Activated naive CD4-positive, alpha-beta T cell (primary cell): ENCODE measurements at places on chromosomes 1 and 21.

DNA sequence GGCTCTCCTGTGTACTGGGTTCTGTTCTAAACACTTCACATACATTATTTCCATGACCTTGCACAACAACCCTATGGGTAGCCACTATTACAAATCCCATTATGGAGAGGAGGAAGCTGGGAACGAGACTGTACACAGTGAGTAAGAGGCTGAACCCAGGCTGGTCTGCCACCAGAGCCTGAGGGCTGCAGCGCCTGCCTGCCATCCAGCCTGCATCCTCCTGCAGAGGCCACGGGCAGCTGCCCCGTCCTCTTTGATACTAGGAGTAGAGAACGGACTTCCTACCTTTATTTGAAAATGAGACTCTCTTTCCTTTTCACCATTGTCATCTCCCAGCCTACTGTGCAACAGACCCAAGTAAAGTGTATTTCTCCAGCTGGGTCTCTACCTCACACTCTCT is 370.0 kb downstream of the HHAT start:
- no peak for DNase-seq

DNA sequence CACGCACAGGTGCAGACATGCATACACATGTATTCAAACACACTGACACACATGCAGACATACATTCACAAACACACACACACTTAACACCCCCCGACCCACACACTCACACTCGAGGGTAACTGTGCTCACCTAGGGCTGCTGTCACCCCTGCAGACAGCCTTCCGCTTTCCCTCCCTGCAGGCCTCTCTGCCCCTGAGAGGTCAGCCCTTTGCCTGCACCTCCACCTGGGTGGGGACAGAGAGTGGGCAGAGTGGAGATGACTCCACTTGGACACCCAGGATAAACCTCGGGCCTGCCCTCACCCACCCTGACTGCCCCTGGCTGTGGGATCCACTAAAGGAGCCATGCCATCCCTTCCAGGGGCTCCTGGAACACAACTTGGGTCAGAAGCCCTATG is 264.3 kb downstream of the PTPRU start:
- DNase-seq: no peak

GRCh38 chr1:6602669-6603237 is at the start of gene KLHL21:
KLHL21 (minus strand) TSS chr1:6602869; CDS start chr1:6602817, 52 bp downstream.
- peak; percentile 54 for DNase-seq

DNA sequence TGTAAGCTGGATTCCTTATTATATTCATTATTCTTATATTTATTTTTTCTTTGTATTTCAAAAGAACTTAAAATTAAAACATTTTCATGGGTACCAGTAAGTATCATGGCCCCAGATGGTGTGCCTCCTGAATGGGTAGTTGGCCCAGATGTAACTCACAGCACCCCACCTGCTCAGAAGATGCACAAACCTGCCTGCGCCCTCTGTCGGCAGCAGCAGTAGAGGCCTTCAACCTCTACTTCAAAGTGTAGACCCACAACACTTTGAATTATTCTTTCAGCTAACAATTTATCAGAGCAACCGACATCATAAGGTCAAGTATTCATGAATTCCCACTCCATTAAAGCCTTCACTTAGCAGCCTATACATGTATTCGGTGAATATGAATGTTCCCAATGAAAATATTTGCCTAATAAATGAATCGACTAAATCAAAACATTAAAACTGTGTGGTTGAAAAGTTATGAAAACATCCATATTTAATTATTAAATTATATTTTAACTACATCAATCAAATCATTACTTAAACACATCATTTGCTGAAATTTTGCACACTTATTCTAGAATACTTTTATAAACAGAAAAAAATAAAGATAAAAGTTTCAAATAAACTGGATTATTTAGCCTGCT is 25.4 kb downstream of the PIGM start:
- DNase-seq: peak; percentile 3

DNA sequence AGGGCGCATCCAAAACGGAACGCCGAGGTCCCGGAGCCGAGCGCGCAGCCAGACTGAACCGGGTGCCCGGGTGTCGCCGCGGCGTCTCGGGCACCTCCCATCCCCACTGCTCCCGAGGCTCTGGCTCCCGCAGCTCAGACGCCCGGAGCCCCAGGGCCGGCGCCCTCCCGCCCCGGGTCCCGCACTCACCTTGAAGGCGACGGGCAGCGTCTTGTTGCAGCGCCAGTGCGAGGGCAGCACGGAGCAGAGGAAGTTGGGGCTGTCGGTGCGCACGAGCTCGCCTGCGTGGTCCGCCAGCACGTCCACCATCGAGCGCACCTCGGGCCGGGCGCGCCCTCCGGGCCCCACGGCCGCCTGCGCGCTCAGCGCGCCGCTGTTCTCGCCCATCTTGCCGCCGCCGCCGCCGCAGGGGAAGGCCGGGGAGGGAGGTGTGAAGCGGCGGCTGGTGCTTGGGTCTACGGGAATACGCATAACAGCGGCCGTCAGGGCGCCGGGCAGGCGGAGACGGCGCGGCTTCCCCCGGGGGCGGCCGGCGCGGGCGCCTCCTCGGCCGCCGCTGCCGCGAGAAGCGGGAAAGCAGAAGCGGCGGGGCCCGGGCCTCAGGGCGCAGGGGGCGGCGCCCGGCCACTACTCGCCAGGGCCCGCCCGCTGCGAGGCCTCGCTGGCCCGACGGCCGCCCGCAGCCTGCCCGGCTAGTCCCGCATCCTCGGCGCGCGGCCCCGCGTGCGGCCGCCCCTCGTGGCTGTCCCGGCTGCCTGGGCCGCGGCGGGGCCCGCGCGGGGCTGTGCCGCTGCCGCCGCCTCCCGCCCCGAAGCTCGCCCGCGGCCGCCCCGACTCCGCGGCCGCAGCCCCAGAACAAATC is 447 bp downstream of the RUNX3 start:
- peak; percentile 24 for DNase-seq

DNA sequence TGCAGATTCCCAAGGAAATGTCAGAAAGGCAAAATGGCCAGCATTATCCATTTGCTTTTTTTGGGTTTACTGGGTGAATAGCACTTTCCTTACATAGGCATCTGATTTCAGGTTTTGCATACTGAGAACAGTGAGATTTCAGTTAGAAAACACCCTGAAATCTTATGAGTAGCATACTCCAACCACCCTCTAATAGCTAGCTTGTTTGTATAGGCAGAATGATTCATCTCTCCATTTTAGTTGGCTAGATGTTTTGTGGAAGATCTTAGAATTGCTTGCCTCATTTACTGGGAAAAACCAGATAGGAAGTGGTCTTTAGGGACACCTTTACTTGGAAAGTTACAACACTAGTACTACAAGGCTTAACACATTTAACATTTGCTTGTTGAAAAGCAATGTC is 10.4 kb downstream of the KYAT3 start:
- no peak for DNase-seq

DNA sequence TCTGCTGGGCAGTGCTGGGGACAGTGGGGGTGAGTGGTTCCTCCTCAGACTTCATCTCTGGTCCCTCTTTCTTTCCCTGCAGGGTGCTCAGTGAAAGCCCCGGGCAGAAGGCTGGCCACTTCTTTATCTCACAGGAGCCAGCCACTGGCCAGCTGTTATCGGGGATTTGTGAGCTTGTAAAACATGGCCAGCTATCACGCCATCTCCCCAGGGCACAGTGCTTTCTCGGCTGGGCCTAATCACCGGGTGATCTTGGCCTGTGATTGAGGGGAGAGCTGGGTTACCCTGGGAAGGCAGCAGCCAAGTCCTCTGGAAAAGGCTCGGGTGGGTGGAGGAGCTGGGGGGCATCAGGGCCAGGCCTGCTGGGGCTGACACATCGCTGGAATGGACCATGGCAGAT is 83.0 kb downstream of the IGSF21 start:
- no peak for DNase-seq

DNA sequence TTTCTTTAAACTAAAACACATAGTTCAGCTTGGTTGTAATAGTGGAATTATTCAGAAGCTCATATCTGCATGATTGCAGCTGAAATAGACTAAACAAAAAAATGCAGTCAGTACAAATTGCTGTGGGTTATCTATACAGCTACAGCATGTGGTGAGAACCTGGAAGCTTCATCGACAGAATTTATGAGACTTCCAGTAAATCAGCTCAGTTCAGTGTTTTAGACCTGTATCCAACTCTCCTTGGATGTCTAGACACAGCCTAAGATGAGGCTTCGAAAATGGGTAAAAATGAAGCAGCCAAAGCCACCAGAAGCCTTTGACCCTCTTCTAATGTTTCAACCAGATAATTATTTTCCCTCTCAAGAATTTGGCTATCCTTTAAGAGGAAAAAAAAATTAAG is 127.1 kb upstream of the C1orf105 start:
- DNase-seq: no peak

DNA sequence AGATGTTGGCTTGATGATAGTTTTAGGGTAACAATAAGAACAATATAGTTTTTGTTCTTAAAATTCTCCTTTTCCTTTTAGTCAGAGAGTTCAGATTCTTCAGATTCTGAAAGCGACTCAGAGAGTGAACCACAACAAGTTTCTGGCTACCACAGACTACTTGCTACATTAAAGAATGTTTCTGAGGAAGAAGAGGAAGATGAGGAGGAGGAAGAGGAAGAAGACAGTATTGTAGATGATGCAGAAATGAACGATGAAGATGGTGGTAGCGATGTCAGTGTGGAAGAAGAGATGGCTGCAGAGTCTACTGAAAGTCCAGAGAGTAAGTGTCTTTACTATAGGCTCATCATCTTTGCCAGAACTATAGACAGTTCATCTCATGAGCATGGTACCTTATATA is 3.0 kb downstream of the UTP25 start:
- DNase-seq: no peak

GRCh38 chr21:26501495-26502021 is 71.5 kb downstream of the CYYR1 start:
- DNase-seq: no peak

- no peak for DNase-seq
Measured at GRCh38 chr1:201631037-201631436, 92.1 kb downstream of the NAV1 start.

GRCh38 chr1:188194916-188195315 is 1366.2 kb downstream of the PLA2G4A start:
- DNase-seq: no peak

- no peak for DNase-seq
Measured at GRCh38 chr1:91133248-91133647, 111.4 kb upstream of the ZNF644 start.

- DNase-seq: no peak
Measured at GRCh38 chr1:41533731-41534080, 49.2 kb upstream of the EDN2 start.

DNA sequence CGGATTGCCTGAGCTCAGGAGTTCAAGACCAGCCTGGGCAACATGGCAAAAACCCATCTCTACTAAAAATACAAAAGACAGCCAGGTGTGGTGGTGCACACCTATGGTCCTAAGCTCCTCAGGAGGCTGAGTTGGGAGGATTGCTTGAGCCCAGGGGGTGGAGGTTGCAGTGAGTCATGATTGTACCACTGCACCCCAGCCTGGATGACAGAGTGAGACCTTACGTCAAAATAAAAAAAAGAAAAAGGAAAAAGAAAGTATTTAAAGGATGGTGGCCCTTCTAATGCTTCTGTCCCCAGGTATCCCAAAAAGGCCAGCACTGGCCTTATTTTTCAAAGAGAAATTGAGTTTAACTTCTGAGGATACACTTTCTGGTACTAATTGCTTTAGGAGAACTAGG is 1.7 kb downstream of the IKBKE start:
- no peak for DNase-seq

GRCh38 chr1:76425201-76426145 is 350.9 kb downstream of the ST6GALNAC3 start:
- DNase-seq: no peak

DNA sequence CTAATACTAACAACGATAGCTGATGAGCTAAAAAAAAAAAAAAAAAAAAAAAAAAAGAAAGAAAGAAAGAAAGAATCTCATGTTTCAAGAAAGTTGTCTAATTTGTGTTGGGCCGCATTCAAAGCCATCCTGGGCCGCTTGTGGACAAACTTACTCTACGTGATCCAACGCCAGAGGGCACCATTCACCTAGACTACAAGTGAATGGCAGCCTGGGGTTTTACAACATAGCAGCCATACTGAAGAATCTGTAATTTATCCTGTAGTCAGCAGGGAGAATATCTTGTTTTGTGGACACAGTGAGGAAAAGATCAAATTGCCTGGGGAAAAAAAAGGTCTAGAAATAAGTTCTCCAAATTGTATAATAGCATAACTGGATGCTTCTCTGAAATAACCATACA is 47.0 kb downstream of the CYP2J2 start:
- no peak for DNase-seq

DNA sequence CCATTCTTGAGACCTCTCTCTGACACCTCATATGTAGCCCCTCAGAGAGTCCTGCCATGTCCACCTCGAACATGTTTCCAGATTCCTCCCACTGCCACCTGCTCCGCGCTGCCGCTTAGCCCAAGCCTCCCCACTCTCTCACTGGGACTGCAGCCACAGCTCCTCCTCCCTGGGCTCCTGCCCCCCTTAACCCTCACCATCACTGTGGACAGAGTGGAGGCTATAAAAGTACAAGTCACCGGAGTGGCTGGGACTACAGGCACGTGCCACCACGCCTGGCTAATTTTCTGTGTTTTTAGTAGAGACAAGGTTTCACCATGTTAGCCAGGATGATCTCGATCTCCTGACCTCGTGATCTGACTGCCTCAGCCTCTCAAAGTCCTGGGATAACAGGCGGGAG is 77.0 kb downstream of the VWA5B1 start:
- no peak for DNase-seq

DNA sequence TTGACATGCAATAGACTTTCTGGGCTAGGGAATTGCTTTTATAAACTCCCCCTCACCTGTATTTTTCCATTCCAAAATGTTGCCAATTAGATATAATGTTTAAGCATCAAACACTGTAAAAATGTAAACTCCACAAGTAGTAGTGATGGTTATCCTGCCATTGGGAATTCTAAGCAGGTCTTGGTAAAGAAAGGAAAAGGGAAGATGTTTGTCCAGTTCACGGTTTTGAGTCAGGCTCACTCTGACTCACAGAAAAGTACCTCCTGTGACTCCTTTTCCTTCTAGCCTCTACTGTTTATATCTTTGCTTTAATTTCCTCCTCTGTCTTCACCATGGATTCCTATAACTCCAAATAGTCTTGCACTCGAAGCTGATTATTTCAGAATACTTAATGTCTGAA is 19.0 kb upstream of the PTPN14 start:
- no peak for DNase-seq

GRCh38 chr1:23543707-23544443 is 12.8 kb upstream of the E2F2 start:
- DNase-seq: no peak

DNA sequence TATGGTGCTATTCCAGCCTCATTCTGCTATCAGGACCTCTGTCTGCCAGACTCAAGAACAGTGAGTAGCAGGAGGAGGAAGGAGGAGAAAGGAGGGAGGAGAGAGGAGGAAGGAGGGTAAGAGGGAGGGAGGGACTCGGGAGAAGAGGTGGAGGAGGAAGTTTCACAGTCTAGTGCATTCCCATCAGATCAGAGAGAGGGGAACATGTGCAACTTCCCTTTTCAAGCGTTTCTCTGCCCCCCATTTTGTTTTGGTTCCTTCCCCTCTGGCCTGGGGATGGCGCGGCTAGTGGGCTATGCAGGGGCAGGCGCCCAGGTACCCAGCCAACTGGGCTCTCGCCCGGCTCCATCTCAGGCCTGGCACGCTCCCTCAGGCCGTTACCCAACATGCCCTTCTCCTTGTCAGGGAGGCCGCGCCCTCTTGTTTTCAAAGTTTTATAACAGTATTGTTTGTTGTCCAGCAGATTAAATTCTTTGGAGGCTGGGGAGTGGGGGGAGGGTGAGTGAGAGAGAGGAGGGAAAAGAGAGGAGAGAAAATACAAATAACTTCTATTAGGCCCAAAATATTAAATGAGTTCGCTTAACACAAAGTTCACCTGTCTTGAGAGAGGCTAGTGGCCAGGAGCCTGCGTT is 56.0 kb downstream of the CD46 start:
- DNase-seq: no peak
